ENCODE measurements at places on chromosomes 5 and 9.
A peak's percentile ranks its signal among the peaks of the same experiment; 100 is the strongest.

GRCh38 chr9:136445799-136446198 lies 6.2 kb upstream of the INPP5E start:
- DNase-seq = no peak

- DNase-seq = no peak
Observed at GRCh38 chr9:128296340-128297220, 20.5 kb downstream of the SWI5 start.

DNA sequence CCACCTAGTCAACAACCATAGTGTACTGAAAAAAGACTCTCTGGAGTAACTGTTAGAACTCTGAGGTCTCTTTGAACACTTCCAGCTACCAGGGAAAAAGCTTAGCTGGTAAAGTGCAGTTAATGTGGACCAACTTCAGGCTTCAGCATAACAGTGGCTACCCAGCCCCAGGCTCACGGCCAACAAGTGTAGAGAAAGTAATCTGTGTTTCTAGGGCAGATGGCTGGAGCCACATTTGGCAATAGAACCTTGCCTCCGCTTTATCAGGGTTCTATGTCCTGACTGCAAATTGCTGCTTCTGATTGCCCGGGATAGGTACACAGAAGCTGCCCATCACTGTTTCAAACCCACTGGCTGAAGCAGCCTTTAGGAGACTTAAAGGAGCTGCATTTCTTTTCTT lies 76.0 kb upstream of the SIMC1 start:
- DNase-seq = peak; percentile 21

DNA sequence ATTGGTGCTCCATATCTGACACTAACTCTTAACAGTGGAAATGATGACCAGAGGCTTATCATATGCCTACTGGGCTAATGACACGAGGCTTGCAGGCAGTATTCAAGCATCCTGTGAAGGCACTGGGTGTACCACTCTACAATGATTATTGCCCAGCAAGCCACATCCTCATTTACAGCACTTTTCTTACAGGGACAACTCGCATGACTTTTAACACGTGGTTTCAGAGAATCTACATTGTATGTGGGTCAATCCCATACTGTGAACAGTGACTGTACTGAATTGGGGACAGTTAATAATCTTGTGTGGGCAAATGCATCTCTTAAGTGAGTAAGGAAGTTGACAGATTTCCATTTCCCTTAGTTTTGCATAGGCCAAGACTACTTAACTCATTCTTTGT lies 260.0 kb downstream of the TRPM3 start:
- DNase-seq = no peak

GRCh38 chr5:68376935-68377334 lies 161.4 kb downstream of the PIK3R1 start:
- DNase-seq = no peak

DNA sequence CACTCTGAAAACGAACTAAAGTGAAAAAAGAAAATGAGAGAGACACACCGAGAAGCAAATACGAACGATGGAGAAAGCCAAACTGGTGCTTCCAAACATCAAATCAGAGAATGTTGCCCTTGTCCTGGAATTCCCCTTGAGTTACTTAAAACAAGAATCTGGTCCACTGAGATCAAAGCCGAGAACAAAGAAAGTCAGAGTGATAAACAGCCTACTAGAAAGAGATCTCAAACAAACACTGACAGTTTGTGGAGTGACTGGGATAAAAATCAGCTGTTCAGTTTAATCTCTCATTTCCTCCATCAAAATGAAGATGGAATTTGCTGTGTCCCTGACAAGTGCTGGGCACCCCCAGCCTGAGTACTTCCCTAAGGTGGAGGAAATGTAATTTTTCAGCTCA lies 582.6 kb downstream of the NR2F1-AS1 start:
- no peak for DNase-seq

DNA sequence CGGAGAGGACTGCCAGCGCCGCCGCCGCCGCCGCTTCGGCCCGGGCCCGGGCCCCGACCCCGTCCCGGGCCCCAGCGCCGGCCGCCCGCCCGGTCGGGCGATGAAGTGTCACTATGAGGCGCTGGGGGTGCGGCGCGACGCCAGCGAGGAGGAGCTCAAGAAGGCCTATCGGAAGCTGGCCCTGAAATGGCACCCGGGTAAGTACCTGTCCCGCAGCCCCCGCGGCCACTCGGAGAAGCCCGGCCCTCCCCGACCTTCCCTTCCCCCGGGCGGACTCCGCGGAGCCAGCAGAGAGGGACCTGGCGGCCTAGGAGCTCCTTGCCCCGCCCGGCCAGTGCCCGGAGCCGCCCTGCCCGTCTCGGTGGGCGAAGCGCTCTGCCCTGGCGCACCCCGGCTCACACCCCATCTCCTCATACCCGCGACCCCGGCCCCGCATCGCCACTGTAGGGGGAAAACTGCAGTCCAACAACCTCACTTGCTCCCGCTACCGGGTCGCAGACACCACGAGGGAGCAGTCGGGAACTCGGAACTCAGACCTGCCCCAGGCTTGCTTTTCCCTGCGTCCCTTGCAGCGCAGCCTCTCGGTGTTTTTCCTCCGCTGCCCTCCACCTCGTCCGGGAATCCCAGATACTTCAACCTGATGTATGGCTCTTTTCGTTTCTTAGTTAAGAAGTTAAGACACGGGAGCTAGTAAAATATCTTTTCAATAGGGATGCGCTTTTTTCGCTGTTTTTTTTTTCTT lies 532 bp downstream of the DNAJC21 start:
- DNase-seq = peak; percentile 46

GRCh38 chr9:38620483-38621433 lies at the start of gene ANKRD18A:
Gene ANKRD18A (minus strand): TSS chr9:38620596. CDS start chr9:38620285, 311 bp downstream.
- peak; percentile 87 for DNase-seq

- DNase-seq = no peak
Observed at GRCh38 chr9:27471366-27471765, 52.7 kb upstream of the IFNK start.

GRCh38 chr9:77944556-77945243 lies 86.9 kb downstream of the GNAQ start:
- no peak for DNase-seq

GRCh38 chr9:136714893-136715274 lies 2.5 kb downstream of the DIPK1B start:
- DNase-seq = no peak

DNA sequence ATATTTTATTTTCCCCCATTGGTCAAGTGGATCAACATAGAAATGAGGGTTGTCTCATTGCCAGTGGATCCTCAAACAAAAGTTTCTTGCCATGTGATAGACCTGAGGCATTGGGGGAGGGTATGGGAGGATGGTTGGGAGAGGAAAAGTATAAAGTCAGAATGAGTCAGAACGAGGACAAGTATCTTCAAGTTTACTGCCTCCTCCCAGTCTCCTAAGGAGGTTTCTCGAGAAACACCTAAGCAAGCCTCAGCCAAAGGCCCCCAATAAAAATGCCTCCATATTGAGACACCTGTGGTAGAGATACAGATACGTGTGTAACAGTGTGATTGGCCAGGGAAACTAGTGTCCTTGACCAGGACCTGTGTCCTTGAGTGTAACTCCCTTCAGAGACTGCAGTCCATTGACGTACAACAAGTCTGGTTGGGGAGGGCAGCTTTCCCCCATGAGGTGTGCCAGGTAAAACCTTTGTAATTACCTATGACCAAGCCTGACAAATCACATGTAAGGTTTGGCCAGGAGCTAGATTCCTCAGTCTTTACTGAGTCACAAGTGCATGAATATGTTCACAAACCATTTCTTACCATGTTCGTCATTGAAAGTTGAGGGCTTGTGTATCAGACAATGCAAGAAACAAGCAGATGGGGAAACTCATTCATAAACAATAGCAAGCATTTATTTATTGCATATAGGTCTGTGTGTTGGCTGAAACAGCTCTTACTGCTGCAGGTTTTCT lies 198.6 kb upstream of the SH3GL2 start:
- no peak for DNase-seq

Measured in NCI-H1694 (cell line).